ENCODE measurements at places on chromosomes 3 and 15. TPM values are rescaled to one million over a fixed set of nuclear protein-coding genes. Genes with fewer than 3 reads are reported as not detected.

LRTM1 gene
- total RNA-seq, result not detected

CPNE9 gene
- not detected for total RNA-seq

DNA sequence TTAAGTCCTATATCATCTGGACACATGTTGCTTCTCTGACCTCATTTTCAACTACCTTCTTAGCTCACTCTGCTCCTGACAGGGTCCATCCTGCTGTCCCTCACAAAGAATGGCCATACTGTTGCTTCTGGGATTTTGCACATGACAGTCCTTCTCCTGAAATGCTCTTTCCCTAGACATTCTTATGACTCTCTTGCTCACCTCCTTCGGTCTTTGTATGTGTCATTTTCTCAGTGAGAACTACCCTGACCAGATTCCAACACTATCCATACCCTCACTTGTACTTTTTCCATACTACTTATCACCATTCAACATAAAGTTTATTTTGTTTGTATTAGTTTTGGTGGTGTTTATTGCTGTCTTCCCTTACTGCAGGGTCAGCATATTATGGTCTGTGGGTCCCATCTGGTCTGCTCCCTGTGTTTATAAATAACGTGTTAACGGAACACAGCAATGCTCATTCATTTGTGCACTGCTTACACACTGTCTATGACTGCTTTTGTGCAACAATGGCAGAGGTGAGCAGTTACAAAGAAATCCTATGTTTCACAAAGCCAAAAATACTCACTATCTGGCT lies 159.5 kb downstream of the SPATA16 start:
- no peak for DNase-seq

- DNase-seq, result no peak
These were observed 69.7 kb upstream of the UBE3A start for GRCh38 chr15:25508369-25509002.

DNA sequence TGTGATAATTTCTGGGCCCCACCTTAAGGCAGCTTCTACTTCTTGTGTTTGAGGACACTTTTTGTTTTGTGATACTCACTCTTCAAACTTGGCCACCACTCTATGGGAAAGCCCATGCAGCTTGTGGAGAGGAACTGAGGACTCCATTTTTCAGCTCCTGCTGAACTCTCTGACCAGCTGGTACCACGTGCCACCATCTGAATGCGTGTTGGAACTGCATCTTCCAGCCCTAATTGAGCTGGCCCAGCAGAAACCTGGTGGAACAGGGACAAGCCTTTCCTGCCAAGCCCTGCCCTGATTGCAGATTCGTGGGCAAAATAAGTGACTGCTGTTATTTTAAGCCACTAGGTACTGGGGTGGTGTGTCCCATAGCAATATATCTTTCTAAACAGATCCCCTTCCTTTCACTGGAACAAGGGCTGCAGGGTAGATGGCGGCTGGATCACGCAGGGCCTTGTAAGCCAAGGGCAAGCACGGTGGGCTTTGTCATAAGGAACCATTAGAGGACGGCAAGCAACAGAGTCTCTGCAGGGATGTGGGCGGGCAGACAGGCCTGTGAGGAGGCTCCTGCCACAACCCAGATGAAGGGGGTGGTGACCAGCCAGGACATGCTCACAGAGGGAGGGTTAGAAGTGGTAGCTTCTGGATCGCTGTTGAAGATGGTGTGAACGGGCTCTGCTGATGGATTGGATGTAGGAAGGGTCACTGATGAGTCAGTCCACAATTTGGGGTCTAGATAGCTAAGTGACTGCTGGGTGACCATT lies 9.5 kb downstream of the H1-8 start:
- DNase-seq, result no peak

- no peak for DNase-seq
These were observed 12.4 kb downstream of the CACNA2D3 start for GRCh38 chr3:54134713-54135112.

GRCh38 chr3:121574449-121574848 lies 6.7 kb downstream of the ARGFX start:
- DNase-seq, result no peak

- DNase-seq, result no peak
These were observed 239.9 kb downstream of the CPNE4 start for GRCh38 chr3:131794766-131795388.

All from thoracic aorta (tissue), 2 donors.